ENCODE measurements at places on chromosomes 2 and 18. TPM values are rescaled to one million over a fixed set of nuclear protein-coding genes. Genes with fewer than 3 reads are reported as not detected.

Gene TUBA3D
- total RNA-seq: not detected

Gene ARL4C
- 7.8 TPM for total RNA-seq

Gene LRP1B
- total RNA-seq: under 0.01 TPM

Gene ITGB6
- total RNA-seq: 21.1 TPM

Gene HOXD9
- not detected for total RNA-seq

Gene LIMS3
- not detected for total RNA-seq

Gene LBX2
- 0.77 TPM for total RNA-seq

Gene BOLL
- not detected for total RNA-seq

Gene FTCDNL1
- total RNA-seq: 1.0 TPM

Gene FAM124B
- total RNA-seq: not detected

Gene NTSR2
- total RNA-seq: not detected

Gene KHK
- total RNA-seq: 0.77 TPM

Gene USP40
- 27.0 TPM for total RNA-seq

Gene CENPA
- 0.26 TPM for total RNA-seq

Gene TXNDC2
- under 0.01 TPM for total RNA-seq

Gene ANKRD23
- total RNA-seq: 0.79 TPM

Gene PAX8
- not detected for total RNA-seq

Gene GALNT3
- 56.7 TPM for total RNA-seq

Gene R3HDM1
- 3.7 TPM for total RNA-seq

Measured in bronchial epithelial cell (primary cell).